ENCODE measurements at places on chromosomes 6 and 20. TPM values are rescaled to one million over a fixed set of nuclear protein-coding genes. Genes with fewer than 3 reads are reported as not detected.

GRCh38 chr6:19662911-19663310, 174.3 kb upstream of the ID4 start:
- H3K4me1 ChIP-seq, result peaks cover 3% of the 10 kb centered on the region
- no peak for DNase-seq
- no peak overlapping the region for H3K27ac ChIP-seq
- no peaks in the 10 kb centered on the region for H3K27me3 ChIP-seq
- no peaks in the 10 kb centered on the region for H3K36me3 ChIP-seq
- H3K4me3 ChIP-seq, result no peak overlapping the region

The DUSP15 gene
- 0.45 TPM for total RNA-seq

DNA sequence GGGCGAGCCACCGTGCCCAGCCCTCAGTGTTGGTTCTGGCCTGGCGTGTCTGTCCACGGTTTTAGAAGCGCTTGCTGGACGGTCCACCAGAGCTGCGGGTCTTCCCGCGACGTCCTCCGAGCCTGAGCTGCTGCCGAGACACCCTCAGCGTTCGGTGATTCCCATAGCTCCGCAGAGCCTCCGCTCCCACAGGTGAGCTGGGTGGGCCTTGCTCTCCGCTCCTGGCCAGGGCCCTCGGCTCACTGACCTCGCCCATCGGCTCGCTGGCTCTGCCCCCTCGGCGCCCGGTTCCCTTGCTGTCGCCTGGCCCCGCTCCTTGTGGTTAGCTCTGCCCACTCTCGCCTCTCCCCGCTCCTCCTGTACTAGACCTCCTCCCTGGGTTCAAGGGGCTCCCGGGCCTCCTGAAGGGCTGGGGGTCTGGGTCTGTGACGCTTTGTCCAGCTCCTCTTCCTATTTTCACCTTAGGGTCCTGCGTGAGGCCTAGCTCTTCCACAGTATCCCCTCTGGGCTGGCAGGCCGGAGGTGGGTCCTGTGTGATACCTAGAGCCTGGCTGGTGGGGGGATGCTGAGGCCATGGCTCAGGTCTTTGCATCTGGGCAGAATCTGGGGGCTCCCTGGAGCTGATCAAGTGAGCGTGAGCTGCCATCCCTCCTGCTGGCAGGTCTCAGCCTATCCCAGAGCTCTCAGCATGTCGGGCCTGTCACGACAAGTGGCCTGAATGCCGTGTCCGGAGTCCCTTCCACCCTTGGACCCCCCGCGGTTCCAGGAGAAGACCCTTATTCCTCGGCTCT, 5.0 kb upstream of the COX4I2 start:
- no peak overlapping the region for H3K27ac ChIP-seq
- DNase-seq, result no peak
- H3K27me3 ChIP-seq, result no peaks in the 10 kb centered on the region
- H3K4me1 ChIP-seq, result no peaks in the 10 kb centered on the region
- H3K36me3 ChIP-seq, result no peaks in the 10 kb centered on the region

DNA sequence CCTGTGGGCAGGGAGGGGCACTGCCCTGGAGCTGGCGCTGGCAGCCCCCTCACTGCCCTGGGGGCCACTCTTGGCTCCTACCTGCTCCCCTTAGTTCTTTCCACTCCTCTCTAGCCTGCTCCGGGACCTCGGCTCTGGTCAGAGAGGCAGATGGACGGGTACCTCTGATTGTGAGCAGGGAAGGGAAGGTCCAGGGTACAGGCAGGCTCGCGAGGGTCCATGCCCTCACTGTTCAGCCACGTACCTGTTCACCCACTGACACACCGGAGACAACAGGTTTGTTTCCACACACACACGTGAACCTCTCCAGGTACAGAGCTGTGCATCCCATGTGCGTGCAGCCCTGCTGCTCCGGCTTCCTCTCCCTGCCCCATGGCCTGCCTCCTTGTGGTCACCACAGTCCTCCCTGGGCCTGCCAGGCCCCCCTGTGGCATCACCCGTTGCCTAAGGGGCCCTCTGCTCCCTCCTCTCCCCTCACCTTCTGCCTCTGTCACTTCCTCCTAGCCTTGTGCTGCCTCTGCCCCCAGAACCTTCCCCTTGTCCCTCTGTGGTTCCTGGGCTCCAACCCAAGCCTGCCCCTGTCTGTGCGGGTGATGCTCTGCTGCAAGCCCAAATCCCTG, 2.3 kb downstream of the EMILIN3 start:
- peaks cover 56% of the 10 kb centered on the region for H3K27me3 ChIP-seq
- DNase-seq, result no peak
- no peaks in the 10 kb centered on the region for H3K36me3 ChIP-seq
- H3K27ac ChIP-seq, result no peak overlapping the region
- peaks cover 9% of the 10 kb centered on the region for H3K4me1 ChIP-seq
- H3K4me3 ChIP-seq, result no peak overlapping the region

GRCh38 chr6:124590001-124590400, 372.2 kb upstream of the RNF217 start:
- H3K27ac ChIP-seq, result no peak overlapping the region
- no peak for DNase-seq
- H3K36me3 ChIP-seq, result no peaks in the 10 kb centered on the region

DNA sequence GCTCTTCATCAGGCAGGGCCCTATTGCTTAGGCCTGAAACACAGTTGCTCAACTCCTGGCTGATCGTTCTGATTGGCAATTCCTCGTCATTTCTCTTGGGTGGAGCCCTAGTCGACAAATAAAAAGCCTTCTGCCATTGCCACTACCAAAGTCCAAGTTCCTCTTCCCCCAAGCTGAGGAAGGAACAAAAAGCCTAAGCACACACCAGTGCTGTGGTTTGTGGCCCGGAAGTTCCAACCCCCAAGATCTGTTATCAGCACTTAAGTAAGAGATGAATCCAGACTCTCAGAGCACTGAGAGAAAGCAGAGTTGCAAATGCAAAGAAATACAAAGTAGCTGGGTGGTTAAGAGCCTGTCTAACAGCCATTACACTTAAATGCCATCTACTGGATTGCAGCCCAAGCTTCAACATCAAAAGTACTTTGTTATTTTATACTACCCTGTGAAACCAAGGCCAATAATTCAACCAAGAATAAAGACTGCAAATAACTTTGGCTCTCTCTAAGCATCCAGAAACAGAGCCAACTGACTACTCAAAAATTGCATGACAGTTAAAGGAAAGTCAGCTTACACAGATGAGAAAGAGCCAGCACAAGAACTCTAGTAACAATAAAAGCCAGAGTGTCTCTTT, 1024.0 kb downstream of the GRIK2 start:
- H3K27ac ChIP-seq, result no peak overlapping the region
- H3K36me3 ChIP-seq, result no peaks in the 10 kb centered on the region
- H3K4me3 ChIP-seq, result no peak overlapping the region
- no peaks in the 10 kb centered on the region for H3K4me1 ChIP-seq

DNA sequence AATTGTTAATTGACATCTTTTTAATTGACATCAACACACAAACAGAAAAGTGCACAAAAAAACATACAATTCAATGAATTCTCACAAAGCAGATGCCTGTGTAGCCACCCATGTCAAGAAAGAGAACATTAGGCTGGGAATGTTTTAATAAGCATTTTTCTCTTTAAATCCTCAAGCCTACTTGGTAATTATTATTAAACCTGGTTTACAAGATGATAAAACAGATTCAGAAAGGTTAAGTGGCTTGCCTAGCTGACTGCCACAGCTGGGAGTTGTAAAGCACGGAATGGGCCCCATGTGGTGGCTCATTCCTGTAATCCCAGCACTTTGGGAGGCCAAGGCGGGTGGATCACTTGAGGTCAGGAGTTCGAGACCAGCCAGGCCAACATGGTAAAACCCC, 90.0 kb upstream of the AKAP12 start:
- no peaks in the 10 kb centered on the region for H3K27me3 ChIP-seq
- H3K4me3 ChIP-seq, result no peak overlapping the region
- H3K27ac ChIP-seq, result no peak overlapping the region
- no peak for DNase-seq

DNA sequence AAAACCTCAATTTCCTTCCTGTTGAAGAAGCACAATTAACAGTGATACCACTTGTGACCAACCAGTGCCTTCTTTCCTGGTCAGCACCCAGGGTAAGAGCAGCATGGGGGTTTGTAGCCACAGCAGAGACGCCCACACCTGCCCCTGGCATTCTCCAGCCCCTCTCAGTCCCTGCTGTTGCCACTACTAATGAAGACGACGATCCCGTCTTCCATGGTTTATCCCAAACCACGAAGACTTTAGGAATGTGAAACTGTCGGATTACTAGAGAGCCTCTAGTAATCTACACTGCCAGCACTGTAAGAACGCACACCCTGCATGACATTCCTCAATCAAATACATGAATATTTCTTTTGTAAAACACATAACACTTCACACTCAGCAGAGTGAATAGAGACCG, 60.0 kb downstream of the GINS1 start:
- H3K4me1 ChIP-seq, result no peaks in the 10 kb centered on the region
- H3K36me3 ChIP-seq, result no peaks in the 10 kb centered on the region
- no peak overlapping the region for H3K27ac ChIP-seq
- H3K4me3 ChIP-seq, result no peak overlapping the region

The APOM gene
- total RNA-seq, result 2.6 TPM

The CTCFL gene
- 0.34 TPM for total RNA-seq

DNA sequence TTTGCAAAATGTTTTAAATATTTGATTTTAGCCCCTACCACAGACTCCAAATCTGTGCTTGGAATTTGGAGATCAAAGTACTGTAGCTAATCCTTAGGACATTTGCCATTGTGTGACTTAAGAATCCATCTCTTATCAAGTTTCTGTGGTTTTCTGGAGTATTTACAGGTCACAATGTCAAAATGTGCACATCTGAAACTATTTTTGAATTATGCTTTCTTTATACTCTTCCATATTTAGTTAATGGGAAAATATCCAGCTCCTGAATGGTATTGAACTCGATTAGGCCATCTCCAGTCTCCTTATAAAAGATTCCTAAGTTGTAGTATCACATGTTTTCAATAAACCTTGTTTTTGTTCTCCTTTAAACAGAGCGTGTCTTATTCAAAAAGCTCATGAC, 162.5 kb downstream of the KHDC1L start:
- H3K4me1 ChIP-seq, result no peaks in the 10 kb centered on the region
- no peak overlapping the region for H3K27ac ChIP-seq
- DNase-seq, result no peak
- H3K4me3 ChIP-seq, result no peak overlapping the region

The TRIM10 gene
- total RNA-seq, result not detected

DNA sequence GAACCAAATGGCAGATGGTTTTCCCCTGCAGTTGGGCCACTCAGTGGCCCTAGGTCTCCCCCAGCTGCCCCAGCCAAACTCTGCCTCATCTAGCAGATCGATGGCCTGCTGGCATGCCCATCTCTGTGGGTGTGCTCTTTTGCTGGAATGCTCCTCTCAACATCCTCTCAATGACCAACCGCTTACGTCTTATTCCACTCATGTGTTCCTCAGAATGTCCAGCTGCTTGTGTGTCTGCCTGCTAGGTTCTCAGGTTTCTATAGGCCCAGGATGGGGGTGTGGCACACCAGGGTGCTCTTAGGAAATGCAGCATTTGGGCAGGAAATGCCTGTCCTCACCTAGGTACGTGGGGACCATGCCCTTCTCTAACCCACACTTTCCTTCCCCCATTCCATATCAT, 509.9 kb upstream of the SYNCRIP start:
- DNase-seq, result no peak
- no peak overlapping the region for H3K27ac ChIP-seq
- H3K36me3 ChIP-seq, result no peaks in the 10 kb centered on the region

- H3K27ac ChIP-seq, result no peak overlapping the region
- H3K36me3 ChIP-seq, result no peaks in the 10 kb centered on the region
- no peak overlapping the region for H3K4me3 ChIP-seq
- peaks cover 16% of the 10 kb centered on the region for H3K4me1 ChIP-seq
- H3K27me3 ChIP-seq, result no peaks in the 10 kb centered on the region
- no peak for DNase-seq
Observed at GRCh38 chr6:56790414-56790813, 147.7 kb upstream of the DST start.

DNA sequence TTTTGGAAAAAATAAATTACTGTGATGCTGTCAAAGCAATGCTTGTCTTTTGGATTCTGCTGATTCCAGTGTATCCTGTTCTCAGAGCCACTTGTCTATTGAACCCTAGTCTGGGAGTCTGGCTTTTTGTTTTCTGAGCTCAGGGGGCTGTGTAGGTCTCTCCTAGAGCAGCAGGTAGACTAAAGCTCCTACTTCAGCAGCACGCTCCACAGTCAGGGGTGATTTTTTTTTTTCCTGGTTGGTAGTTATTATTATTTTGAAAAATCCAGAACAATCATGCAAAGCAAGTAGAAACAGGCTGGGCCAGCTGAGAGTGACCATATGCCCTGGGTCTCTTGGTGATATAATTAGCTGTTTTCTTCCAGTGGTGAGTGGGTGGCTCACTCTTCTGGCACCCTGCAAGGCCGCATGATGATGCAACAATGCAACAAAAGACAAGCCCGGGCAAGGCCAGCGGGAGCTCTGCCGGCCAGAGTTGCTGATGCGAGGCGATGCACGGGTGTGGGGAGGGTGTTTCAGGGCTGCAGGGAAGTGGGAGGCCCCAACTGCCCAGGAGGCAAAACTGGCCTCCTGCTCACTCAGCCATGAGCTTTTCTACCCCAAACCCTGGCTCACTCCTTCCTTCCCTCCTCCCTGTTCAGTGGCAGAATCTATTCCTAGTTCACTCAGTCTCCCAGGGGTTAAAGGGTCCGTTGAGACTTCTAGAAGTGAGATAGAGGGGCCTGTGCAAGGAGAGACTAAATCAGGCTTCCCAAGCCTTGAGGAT, 11.5 kb upstream of the CDKN1A start:
- no peak overlapping the region for H3K4me3 ChIP-seq
- H3K27ac ChIP-seq, result peak overlapping the region; percentile 7
- no peaks in the 10 kb centered on the region for H3K36me3 ChIP-seq

The SLC17A5 gene
- total RNA-seq, result 13.1 TPM

The HMGCLL1 gene
- total RNA-seq, result 5.0 TPM

The POU3F2 gene
- total RNA-seq, result 8.8 TPM

- peaks cover 4% of the 10 kb centered on the region for H3K4me1 ChIP-seq
- no peak overlapping the region for H3K27ac ChIP-seq
- H3K36me3 ChIP-seq, result no peaks in the 10 kb centered on the region
- no peak overlapping the region for H3K4me3 ChIP-seq
- H3K27me3 ChIP-seq, result no peaks in the 10 kb centered on the region
Observed at GRCh38 chr6:158839796-158840195, 20.6 kb upstream of the EZR start.

GRCh38 chr6:170229851-170230519, 60.9 kb downstream of the DLL1 start:
- no peaks in the 10 kb centered on the region for H3K36me3 ChIP-seq
- H3K4me3 ChIP-seq, result no peak overlapping the region
- peaks cover 49% of the 10 kb centered on the region for H3K4me1 ChIP-seq
- no peak for DNase-seq

The MED20 gene
- 29.4 TPM for total RNA-seq

- H3K27ac ChIP-seq, result no peak overlapping the region
- no peak overlapping the region for H3K4me3 ChIP-seq
- no peaks in the 10 kb centered on the region for H3K4me1 ChIP-seq
Observed at GRCh38 chr20:60206259-60206658, 248.0 kb downstream of the CDH26 start.

GRCh38 chr6:44554861-44555260, 167.4 kb downstream of the CDC5L start:
- H3K27ac ChIP-seq, result no peak overlapping the region
- no peaks in the 10 kb centered on the region for H3K36me3 ChIP-seq
- DNase-seq, result no peak
- no peaks in the 10 kb centered on the region for H3K4me1 ChIP-seq
- H3K27me3 ChIP-seq, result no peaks in the 10 kb centered on the region
- no peak overlapping the region for H3K4me3 ChIP-seq

GRCh38 chr20:48146877-48147276, 361.6 kb upstream of the SULF2 start:
- DNase-seq, result no peak
- no peak overlapping the region for H3K27ac ChIP-seq
- no peaks in the 10 kb centered on the region for H3K36me3 ChIP-seq
- no peak overlapping the region for H3K4me3 ChIP-seq

All from neural progenitor cell (in vitro differentiated cells).